HFFc6 (cell line): ENCODE measurements at places on chromosomes 6 and 20.

DNA sequence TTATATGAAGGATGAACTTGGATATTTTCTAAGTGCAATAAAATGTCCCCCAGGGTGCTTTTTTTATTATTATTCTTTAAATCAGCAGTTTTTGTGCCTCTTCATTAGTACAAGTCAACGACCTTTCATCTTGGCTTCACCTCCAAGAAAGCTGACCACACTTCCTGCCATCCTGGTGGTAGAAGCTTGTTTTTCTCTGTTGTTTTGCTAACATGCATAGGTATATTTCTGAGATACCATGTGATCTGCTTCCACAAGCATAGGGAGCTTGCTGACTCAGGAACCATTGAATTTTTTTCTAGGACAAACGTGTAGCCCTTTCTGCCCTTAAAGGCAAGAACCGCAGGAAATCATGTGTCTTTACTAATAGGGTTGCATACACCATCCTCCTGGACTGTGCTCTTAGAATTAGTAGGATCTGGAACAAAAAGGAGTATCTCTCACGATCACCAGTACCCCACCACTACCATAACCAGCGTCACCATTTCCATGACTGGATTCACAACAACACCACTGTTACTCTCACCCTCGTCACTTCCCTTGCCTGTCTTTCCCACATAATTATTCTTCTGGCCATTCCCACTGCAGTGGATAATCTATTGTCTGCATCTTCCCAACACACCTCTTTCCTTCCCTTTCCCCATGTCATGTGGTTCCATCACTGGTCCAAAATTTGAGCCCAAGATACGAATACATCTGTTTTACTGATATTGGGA lies 207.1 kb downstream of the MAFB start:
- DNase-seq: no peak

DNA sequence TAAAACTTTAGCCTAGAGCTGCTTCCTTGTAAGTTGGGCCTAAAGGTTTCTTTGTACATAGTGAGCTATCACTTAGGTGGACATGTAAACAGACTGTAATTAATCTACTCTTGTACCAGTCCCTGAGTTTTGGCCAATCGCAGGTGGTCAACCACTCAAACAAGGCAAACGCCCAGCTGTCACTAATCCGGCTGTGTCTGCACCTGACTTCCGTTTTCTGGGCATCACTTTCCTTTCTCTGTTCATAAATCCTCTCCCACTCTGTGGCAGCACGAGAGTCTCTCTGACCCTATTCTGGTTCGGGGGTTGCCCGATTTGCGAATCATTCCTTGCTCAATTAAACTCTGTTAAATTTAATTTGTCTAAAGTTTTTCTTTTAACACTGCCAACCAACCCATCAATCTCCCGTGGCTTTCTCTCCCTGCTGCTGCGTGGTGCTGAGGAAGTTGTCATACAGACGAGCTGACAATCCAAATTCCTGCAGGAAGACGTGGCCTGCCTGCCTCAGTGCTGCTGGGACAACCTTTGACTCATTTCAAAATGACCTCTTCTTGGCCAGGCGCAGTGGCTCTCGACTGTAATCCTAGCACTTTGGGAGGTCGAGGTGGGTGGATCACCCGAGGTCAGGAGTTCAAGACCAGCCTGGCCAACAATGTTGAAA lies 206.3 kb downstream of the QKI start:
- DNase-seq: no peak

DNA sequence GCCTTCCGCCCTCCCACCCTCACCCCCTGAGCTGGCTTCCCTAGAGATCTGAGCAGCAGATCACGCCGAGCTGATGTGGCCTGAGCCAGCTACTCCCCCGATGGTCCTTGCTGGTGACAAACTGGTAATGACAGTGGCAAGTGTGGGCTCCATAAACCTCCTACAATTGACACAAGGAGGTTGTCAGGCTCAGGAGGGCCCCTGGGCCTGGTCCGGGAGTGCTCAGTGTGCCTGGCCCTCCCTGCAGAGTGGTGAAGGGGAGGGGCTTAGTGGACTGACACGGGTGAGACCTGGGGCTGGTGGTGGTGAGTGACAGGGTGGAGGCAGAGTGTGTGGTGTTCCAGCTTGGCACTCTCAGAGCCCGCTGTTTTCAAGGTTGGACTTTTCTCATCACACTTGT lies 22.6 kb upstream of the MPC1 start:
- DNase-seq: no peak

DNA sequence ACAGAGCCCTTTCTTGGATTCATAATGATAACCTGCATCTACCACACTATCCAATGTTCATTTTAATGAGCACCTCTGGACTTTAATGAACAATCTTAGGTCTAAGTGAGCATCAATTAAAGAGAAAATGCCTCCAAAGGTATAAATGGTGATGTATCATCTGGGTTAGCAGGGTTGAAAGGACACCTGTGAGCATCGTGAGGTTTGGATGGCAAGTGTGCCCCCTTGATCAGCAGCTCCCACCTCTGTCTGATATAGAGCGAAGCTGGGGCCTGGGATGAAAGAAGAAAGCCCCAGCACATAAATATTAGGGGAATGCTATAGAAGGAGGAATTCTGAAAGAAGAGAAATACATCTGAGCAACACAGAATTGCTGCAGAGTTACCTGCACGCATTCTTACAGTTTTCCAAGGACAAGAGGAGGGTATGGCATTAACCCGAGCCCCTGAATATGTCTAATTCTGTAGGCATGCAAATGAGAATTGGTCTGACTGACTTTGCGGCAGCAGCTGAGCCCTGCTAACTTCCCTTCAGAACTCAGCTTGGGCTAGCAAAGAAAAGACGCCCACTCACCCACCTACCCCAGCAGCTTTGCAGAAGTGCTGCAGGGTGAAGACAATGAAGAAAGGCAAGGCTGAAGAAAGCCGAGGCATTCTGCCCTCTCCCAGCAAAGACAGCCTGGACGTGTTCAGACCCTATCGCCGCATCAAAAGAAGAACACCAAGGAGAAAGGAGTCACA lies 136.2 kb downstream of the GMPR start:
- no peak for DNase-seq

- no peak for DNase-seq
Measured at GRCh38 chr20:14568701-14569100, 231.3 kb upstream of the FLRT3 start.

- DNase-seq: no peak
Measured at GRCh38 chr20:56223352-56223751, 25.2 kb upstream of the MC3R start.

- DNase-seq: no peak
Measured at GRCh38 chr6:23851522-23851921, 274.5 kb upstream of the NRSN1 start.

DNA sequence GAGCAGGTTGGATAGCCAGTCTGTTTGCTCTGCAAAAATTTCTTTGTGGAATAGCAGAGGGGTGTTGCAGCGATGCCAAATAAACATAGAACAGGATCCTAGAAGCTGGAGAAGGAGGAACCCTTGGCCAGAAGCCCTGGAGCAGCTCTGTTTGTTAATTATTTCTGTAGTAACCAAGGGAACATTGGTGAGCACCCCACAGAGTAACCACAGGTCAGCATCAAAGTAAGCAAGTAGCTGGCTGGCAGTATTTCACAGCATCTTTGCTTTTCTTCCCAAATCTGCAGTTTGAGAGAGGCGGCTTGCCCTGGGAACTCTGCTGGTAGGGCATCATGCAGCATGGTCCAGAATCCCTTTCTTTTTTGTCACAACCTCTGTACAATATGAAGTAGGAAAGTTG lies 12.7 kb upstream of the APMAP start:
- DNase-seq: peak; percentile 33

- DNase-seq: no peak
Measured at GRCh38 chr20:60071965-60072364, 113.7 kb downstream of the CDH26 start.

- peak; percentile 8 for DNase-seq
Measured at GRCh38 chr6:16446273-16446672, 207.9 kb downstream of the GMPR start.

- no peak for DNase-seq
Measured at GRCh38 chr6:112929641-112930040, 582.5 kb downstream of the RFPL4B start.

DNA sequence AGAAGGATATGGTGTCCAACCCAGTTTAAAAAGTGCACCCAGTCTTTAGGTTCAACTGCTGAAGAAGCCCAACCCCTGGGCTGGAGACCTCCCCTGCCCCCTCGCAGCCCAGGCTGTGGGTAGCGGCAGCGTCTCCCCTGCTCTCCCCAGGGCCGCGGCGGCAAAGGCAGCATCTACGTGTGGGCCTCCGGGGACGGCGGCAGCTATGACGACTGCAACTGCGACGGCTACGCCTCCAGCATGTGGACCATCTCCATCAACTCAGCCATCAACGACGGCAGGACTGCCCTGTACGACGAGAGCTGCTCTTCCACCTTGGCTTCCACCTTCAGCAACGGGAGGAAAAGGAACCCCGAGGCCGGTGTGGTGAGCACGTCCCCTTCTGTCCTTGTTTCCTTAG lies 77.6 kb downstream of the BFSP1 start:
- DNase-seq: no peak

- no peak for DNase-seq
Measured at GRCh38 chr6:82494367-82494766, 130.8 kb downstream of the TPBG start.

DNA sequence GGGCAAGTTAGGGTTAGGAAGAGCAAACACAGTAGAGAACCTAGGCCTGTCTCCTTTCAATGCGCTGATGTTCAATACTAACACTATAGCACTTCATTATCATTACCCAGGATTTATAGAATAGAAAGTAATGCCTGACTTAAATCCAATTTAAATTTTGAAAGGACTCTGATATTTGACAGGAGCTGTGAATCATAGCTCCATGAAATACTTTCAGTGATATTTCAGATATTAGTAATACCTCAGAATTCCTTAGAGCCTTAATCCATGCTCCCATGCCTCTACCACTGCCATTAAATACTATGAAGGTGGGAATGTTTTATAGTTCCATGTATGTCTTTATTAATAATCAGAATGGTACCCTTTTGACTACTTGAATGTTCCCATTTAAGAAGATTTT lies 530.2 kb downstream of the BCKDHB start:
- DNase-seq: no peak

DNA sequence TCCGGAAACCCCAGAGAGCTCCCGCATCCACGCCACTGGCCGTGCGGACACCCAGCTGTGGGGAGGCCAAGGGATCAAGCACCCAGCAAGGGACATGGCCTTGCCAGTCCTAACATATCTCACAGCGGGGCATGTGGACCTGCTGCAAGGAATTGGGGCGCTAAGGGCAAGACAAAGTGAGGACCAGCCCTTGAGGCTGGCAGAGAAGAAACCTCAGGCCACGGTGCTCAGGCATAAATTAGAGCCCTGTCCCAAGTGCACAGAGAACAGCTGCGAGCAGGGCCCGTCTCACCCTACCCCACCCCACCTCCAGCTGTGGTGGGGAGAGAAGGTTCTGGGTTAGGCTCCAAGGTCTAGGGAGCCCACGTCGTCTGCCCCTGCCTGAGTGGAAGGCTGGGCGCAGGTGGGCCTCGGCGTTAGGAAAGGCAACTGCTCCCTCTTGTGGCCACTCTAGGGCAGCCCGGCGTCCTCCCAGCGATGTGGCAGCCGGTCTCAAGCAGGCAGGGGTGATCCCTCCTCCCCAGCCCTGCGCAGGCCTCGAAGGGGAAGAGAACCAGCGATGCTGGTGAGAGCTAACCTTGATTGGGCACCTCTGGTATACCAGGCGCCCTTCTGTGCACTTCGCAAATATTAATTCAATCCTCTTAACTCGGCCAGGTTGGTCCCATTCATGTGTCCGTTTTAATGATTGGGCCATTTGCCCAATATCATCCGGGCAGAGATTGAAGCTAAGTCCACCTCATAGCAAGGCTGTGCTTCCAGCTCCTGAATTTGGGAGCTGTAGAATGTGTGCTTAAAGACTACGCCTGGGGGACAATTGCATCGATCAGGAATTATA lies 235.8 kb downstream of the NFATC2 start:
- DNase-seq: peak; percentile 36

- no peak for DNase-seq
Measured at GRCh38 chr6:139376017-139376330, 1.5 kb upstream of the CITED2 start.
